Tibial artery (tissue), 4 donors: ENCODE measurements at places on chromosomes 2 and 18.

DNA sequence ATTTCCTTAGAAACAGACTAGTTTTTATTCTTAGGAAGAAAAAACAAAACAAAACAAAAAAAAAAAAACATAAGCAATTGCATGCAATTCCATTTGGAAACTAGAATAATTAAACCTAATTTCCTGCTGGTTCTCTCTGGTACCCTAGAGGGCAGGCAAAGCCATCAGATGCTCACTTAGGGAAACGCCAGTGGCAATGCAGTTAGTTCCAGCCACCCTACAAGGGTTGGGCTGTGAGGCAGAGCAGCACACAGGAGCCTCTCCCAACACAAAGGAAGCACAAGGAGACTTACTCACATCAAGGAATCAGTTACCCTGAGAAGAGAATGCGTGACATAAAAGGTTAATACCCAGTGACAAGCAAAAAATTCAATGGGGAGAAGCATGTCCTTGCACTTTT is 28.8 kb downstream of the CCDC93 start:
- no peak for DNase-seq

- no peak for DNase-seq
Observed at GRCh38 chr2:152875701-152876695, 157.6 kb downstream of the ARL6IP6 start.

DNA sequence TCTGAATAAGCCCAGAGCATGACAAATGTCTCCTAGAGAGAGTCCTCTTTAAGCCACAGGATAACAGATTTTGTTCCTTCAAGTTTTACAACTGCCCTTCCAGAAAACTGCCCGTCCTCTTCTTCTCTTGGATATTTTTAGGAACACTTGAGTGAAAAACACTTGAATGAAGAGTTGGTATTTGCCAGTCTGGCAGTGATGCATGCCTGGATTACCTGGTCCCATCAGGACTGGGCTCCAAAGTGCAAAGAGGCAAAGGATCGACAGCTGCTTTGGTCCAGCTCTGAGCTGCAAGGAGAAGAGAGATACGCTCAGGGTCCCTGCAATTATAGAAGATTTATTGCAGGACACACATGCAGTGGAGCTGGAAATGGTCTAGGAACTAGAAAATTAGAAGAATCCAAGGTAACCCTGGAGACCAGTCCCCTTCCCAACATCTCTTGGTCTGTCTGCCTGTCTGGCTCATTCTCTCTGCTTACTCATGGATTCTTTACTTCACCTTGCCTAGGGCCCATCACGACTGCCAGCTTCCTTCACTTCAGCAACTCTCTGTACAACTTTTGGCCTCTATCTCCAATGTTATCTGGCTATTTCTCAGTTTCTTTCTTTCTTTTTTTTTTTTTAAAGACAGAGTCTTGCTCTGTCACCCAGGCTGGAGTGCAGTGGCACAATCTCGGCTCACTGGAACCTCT is 112.1 kb upstream of the SIX2 start:
- no peak for DNase-seq

GRCh38 chr2:43054367-43054766 is 172.0 kb downstream of the ZFP36L2 start:
- DNase-seq: peak; percentile 57

GRCh38 chr18:10041180-10041579 is 127.4 kb downstream of the VAPA start:
- DNase-seq: peak; percentile 90

GRCh38 chr18:4293337-4293736 is 161.8 kb downstream of the DLGAP1 start:
- no peak for DNase-seq

- no peak for DNase-seq
Observed at GRCh38 chr2:233768076-233768475, 8.0 kb downstream of the UGT1A1 start.

DNA sequence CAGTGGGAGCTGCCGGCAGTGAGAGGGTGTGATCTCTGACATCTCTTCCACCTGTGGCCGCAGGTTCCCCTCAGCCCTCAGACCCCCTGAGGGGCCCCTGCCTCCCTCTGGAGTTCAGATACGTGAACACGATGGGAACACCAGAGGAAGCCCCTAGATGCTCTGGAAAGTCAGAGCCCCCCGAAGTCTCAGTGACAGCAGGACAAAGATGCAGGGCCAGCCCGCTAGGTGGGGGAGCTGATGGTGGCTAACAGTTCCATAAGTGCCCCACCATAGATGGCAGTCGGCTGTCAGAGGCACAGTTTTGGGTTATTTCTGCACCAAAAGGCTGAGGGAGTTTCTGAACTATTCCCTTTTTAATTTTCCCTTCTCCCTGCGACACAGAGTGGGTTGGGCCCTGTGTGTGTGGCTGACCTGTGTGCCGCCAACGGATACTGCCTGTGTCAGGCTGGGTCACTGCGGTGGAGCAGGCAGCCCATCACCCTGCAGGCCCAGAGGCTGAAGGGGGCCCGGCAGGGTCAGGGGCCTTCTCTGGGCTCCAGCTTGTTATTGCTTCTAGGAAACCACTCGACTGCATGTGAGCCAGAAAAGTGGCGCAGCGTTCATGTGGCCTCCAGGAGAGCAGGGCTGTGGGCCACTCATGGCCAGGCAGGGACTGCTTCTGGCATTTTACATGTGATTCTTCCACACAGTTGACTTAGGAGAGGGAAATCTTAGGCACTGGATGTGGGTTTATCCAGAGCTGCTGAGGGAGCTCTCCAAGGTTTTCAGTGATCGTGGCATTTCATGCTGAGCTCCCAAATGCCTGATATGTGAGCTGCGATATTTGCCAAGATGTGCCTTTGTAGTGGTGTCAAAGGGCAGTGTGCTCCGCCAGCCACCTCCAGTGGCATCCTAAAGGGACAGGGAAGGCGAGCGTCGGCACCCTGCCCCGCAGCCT is 225.1 kb downstream of the SH3RF3 start:
- no peak for DNase-seq

GRCh38 chr2:79389481-79389880 is 123.4 kb upstream of the CTNNA2 start:
- no peak for DNase-seq

DNA sequence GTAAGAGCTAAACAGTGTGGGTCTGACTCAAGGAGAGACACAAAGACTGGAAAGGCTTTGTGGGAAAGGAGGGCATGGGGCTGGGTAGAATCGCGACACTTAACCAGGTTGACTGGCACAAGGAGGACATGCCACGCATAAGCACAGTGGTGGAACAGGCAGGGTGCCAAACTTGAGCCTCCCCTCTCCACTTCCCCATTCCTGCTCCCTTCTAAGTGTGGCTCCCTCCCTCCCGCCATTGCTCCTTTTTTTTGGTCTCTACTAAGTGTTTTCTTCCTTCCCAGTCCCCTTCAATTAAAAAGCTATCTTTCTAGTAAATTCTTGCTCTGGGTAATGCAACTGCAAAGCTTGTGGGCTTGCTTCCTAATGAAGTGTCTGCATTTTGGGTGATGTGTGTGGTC is 40.3 kb upstream of the ZFP36L2 start:
- peak; percentile 73 for DNase-seq

DNA sequence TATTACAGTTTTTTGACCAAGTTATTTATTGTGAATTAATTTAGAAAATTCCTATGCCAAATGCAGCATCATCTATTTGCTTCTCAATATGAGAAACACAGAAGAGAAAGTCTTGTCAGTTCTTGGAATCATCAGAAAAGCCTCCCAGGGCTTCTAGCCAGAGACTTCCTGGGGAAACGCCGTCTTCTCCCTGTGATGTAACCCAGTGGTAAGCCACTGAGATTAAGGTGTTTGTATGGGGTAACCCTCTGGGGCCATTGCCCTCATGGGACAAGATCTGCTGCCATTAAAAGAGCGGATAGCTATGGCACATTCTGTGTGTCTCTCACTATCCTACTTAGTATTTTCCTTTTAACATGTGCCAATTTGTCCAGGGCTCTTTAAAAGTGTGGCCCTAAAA is 28.0 kb downstream of the ANKRD29 start:
- no peak for DNase-seq

GRCh38 chr2:10347562-10347948 is 44.9 kb downstream of the HPCAL1 start:
- no peak for DNase-seq

- no peak for DNase-seq
Observed at GRCh38 chr18:23856466-23857163, 157.9 kb upstream of the TTC39C start.

DNA sequence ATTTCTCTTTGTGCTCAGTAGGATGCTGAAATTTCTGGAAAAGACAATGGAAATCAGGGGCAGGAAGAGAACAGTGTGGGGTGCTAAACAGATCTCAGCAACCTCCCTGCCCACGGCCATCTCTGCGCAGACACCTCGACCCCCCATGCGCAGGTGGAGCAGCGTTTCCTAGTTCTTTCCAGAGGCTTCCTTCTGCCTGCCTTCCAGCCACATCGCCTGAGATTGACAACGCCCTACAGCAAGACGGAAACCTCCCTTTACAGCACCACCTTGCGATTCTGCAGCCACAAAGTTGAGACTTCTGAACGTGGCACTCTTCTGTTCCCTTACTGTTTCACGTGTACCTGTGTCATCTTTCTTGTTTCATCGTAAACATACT is 31.4 kb upstream of the CASP8 start:
- no peak for DNase-seq

DNA sequence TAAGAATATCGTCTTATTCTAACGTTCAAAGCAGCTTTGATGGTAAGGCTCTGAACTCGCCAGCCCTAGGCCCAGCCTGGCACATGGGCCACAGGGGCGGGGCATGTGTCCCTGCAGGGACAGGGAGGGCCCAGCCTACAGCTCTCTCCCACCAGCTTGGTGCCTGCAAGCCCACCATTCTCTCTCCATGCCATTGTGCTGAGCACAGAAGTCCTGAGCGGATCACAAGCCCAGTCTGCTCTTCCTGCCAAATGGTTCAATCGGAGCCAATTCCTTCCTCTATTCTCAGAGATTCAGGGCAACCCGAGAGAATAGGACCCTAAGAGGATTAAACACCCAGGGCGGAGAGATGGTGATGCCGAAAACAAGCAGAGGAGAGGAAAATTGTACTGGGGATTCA is 50.3 kb upstream of the APCDD1 start:
- no peak for DNase-seq

GRCh38 chr2:222760301-222760897 is 88.9 kb downstream of the MOGAT1 start:
- no peak for DNase-seq

DNA sequence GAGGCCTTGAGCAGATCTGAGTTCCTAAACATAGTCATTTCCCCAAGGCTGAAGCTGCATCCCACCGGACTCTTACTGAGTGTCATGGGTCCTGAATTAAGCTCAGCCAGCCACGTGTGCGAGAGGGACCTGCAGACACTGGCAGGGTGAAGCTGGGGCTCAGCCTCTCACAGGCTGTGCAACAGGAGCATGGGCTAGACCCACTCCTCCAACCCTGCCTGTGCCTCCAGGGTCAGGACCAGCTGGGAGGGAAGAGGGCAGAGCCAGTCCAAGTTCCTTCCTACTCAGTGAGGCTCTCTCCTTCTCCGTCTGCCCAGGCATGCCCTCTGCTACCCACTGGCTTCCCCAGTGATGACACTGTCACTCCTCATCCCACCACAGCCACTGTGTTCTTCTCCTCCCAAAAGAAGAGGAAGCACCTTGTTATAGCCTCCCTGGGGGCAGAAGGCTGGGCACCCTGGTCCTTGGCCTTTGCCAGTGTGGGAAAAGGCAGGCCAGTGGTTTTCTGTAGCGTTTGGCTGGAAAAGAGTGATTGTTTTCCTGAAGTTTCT is 78.9 kb downstream of the KCNF1 start:
- no peak for DNase-seq

- DNase-seq: no peak
Observed at GRCh38 chr18:75635096-75635495, 207.6 kb upstream of the SMIM21 start.

DNA sequence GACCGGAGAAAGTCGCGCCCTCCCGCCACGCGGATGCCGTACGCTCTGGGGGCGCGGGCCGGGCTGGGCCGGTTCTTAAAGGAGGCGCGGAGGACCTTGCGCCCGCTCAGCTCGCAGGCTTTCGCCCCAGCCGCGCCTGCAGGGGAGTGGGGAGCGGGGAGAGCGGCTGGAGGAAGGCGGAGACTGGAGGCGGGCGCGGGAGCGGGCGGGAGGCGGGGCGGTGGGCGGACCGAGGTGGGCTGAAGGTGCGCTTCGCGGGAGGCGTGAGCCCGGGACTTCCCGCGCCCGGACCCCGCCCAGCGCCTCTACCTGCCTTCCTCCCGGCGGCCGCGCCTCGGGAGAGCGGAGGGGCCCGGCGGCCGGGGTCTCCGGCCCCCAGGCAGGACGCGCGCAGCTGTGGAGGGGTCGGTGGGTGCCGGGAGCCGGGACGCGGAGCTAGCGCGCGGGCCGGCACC is at the start of gene ADRA2B:
Gene ADRA2B (minus strand): TSS at position 148 of the 455 bp plus-strand sequence. CDS start 422 bp downstream, outside the sequence.
- DNase-seq: no peak

DNA sequence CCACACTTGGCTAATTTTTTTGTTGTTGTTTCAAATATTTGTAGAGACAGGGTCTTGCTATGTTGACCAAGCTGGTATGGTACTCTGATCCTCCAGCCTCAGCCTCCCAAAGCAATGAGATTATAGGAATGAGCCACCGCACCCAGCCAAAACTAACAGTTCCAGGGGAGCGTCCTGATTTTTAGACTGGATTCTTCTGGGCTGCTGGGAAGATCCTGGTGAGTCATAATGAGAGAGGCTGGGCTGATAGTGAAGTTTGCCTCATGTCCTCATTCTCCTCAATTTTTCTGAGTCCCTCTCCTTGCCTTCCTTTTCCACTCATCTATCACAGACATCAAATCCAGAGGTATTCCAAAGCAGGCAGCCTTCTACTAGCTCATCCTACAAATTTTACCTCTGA is 81.3 kb downstream of the VSNL1 start:
- no peak for DNase-seq

- no peak for DNase-seq
Observed at GRCh38 chr2:195543902-195544894, 112.8 kb upstream of the SLC39A10 start.

- no peak for DNase-seq
Observed at GRCh38 chr2:102424754-102425153, 1.8 kb downstream of the IL18RAP start.

GRCh38 chr2:212484563-212485080 is 54.0 kb downstream of the ERBB4 start:
- no peak for DNase-seq

DNA sequence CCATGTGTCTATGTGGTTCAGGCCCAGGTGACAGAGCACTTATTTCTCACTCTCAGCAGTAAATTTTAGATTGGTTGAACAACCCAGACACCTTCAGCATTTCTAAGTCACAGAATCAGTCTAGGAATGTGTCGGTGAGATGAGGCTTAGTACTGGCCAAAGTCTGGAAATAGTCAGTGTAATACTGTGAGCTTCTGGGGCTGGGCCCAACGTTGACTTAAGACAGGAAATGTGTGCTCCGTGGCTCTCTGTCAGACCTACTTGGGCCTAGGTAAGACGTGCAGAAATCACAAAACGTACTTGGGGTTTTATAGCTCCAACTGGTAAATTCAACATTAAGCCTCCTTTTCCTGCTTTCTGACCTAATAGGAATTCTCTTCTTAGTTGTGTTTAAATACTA is 160.3 kb upstream of the COL3A1 start:
- DNase-seq: no peak

DNA sequence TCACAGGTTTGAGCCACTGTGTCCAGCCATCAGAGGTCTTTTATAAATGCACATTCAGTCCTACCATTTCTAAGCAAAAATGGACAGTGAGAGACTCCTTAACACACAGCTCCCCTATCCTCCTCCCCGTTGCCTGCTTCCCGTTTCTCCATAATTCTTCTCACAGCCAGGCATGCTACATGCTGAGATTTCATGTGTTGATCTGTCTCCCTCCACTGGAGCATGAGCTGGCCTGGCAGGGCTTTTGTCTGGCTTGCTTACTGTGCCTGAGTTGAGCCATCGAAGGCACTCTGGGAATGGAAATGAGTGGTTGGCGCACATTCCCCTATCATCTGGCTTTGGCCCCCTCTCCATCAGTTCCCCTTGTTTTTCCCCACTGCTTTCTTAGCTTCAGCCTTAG is 413.5 kb downstream of the PTPRM start:
- no peak for DNase-seq

GRCh38 chr2:217023611-217024010 is 163.7 kb upstream of the TNP1 start:
- no peak for DNase-seq
